Regular cardiac myocyte (primary cell): ENCODE measurements at places on chromosomes 2 and 18. TPM values are rescaled to one million over a fixed set of nuclear protein-coding genes. Genes with fewer than 3 reads are reported as not detected.

VIT gene
- total RNA-seq = 0.19 and 0.85 TPM in 2 replicates

CPLX4 gene
- not detected in 2 replicates for total RNA-seq

KATNAL2 gene
- total RNA-seq = 0.96 and 2.5 TPM in 2 replicates

LTBP1 gene
- 214 and 375 TPM in 2 replicates for total RNA-seq

SMYD5 gene
- 13.5 and 23.4 TPM in 2 replicates for total RNA-seq

TTC39C gene
- total RNA-seq = 11.1 and 27.3 TPM in 2 replicates

SPDYA gene
- 0.58 and 0.85 TPM in 2 replicates for total RNA-seq

EFR3B gene
- total RNA-seq = 0.56 and 1.7 TPM in 2 replicates

ALLC gene
- total RNA-seq = under 0.01 TPM in 1 of 2 replicates, not detected in the other
